Choroid plexus epithelial cell (primary cell): ENCODE measurements at places on chromosomes 2 and 18.

GRCh38 chr18:65146482-65147021, 604.3 kb upstream of the CDH7 start:
- DNase-seq: no peak

- no peak for DNase-seq
Observed at GRCh38 chr18:73556904-73557303, 590.7 kb downstream of the FBXO15 start.

DNA sequence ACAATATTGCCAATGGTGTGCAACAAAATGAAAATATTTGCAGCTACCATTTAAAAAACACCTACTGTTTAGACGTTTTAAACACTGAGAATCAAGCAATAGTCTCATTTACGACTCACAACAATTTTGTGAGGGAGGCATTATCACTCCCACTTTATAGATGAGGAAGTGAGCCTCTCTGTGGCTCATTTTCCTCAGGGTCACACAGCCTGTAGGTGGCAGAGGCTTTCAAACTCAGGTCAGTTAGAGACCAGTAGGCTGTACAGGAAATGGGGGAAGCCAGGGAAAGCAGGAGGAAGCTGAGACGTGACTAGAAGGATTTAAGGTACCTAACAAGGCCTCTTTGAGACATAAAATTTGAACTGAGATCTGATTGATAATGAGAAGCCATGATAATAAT, 95.0 kb upstream of the ZNF521 start:
- no peak for DNase-seq

GRCh38 chr2:150468350-150468960, 19.0 kb downstream of the RND3 start:
- DNase-seq: peak; percentile 14

DNA sequence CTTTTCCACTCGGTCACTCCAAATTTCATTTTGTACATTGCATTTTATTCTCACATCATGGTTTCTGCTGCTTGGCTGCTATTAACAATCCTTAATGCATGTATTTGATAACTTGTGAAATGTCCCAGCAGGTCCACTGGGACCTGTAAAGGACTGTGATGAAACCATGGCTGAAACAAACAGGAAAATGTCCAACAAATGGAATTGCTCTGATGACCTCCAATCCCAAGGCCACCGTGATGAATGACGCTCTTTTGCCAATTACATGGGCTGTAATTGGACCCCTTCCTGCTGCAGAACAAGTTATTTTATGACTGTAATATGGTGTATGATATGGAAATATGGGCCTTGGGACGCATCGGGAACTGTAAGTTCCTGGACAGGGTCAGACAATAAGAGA, 224.2 kb upstream of the CXCR4 start:
- no peak for DNase-seq

- no peak for DNase-seq
Observed at GRCh38 chr2:47487498-47487875, 84.5 kb downstream of the MSH2 start.

GRCh38 chr2:200617156-200618053, 31.6 kb downstream of the AOX1 start:
- peak; percentile 42 for DNase-seq
